ENCODE measurements at places on chromosomes 12 and 14.

DNA sequence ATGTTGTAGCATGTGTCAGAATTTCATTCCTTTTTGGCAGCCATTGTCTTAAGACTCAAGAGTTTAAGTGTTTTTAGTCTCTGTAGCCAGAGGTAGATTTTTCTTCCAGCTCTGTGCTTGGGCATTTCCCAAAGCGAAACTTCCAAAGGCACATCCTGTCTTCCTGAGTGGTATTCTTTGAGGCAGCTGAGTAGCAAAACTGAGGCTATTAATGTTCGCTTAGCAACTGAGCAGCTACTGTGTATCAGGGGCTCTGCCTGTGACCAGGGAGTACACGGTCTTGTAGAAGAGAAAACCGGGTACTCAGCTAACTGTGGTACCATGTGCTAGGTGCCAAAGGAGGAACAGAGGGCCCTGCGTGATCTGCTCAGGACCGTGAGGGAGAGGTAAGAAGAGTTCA is 52.0 kb downstream of the ETV6 start:
- DNase-seq: no peak

DNA sequence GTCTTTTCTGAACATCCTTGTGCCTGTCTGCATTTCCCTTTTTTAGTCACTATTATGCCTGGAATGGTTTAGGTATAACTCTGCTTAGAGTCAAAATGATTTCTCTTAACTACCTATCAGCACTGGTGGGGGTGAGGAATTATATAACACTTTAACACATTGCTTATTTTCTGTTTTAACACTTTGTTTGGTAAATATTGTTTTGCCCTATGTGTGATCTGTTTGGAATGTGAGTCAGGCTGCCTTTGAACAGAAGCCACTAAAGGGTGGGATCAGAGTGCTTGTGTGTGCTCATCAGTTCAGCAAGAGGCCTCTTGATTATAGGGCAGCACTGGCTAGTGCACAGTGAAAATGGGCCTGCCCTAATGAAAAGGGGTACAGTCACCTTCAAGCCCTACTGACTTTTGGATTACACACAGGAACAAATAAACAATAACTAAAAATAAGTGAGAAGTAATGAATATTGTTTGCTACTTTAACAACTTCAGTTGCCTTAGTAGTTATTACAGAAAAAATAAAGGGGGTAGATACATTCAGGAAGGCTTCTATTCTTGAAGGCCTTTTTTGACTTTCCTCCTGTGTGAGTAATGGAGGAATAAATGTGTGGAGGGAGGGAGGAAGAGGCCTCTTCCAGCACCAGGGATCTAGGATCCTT is 23.2 kb downstream of the NGDN start:
- no peak for DNase-seq

DNA sequence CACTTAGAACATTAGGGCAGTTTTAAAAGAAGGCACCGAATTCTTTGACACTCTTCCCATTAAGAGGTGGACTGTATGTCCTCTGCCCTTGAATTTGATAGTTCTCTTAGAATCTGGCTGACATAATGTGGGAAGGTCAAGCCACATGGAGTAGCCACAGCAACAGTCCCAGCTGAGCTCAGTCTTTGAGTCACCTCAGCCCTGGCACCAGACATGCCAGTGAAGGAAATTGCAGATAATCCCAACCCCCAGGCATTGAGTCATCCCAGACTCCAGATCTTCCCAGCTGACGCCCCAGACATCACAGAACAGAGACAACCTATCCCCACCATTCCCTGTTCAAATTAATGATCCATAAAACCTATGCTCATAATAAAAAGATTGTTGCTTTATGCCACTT is 83.4 kb downstream of the GTF2A1 start:
- DNase-seq: no peak

- no peak for DNase-seq
These were observed 86.5 kb downstream of the SRGAP1 start for GRCh38 chr12:63930971-63931370.

- DNase-seq: no peak
These were observed 279.7 kb upstream of the SOX5 start for GRCh38 chr12:24229031-24229700.

GRCh38 chr14:68088451-68088854 is 268.9 kb downstream of the RAD51B start:
- DNase-seq: no peak
